Activated CD4-positive, alpha-beta T cell treated with anti-CD3 and anti-CD28 coated beads, Interleukin-10, Interleukin-2, amounts not matched to agents 100 ng/mL and 50 ng/mL, durations not matched to agents 16 hours and 8 hours (primary cell): ENCODE measurements at places on chromosomes 12 and 14.

- DNase-seq = peak; percentile 14
Observed at GRCh38 chr12:53676656-53677015, 753 bp upstream of the ATP5MC2 start.

DNA sequence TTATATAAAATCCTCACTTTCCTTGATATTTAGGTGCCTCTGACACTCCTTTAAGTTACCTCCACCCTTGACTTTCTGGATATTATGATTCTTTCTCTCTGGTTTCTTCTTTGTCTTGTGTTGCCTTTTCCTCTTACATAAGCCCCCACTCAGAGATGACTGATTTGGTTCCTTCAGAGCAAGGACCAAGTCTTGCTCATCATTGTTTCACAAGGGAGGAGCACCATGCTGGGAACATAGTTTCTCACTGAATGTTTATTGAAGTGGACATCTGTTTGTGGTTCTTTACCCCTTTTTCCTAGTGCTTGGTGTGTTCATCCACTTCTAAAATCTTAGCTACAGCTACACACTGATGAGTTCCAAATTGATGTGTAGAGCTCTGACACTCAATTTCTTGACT, 161.3 kb upstream of the PTPRQ start:
- DNase-seq = no peak

GRCh38 chr14:97390096-97390724, 593.0 kb downstream of the VRK1 start:
- no peak for DNase-seq

DNA sequence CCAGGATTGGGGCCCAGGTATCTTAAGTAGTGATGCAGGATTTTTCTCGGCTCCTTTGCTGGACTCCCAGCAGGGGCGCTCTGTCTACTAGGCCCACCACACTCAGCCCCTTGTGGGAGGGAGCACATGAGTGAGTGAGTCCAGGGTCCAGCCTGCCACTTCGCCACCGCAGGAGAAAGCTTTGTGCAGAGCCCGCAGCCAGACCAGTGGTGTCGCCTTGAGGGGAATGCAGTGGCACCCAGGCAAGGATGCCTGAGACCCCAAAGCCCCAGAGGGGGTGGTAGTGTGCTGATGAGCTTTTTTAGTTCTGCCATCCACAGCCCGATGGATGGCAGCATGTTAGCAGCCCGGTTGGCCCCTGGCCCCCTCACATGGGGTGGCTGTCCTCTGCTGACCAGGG, 5.4 kb upstream of the MRPS35 start:
- DNase-seq = no peak

GRCh38 chr12:29744365-29744764, 39.4 kb downstream of the TMTC1 start:
- DNase-seq = no peak

DNA sequence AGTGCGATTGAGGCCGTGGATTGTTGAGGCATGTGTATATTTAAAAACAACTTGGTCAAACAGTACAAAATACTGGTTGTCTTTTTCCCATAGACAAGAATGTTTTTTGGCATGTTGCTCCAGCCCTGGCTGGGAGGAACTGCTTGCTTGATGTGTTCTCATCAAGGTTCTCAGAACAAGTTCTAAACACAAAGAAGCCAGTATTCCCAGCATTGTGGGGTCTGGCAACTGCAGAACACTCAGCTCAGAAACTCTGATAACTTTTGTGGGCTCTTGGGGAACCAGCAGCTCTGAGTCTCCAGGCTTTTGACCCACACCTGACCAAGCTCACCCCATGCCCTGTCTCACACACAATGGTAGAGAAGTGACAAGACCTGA, 27.1 kb upstream of the DICER1 start:
- DNase-seq = no peak

DNA sequence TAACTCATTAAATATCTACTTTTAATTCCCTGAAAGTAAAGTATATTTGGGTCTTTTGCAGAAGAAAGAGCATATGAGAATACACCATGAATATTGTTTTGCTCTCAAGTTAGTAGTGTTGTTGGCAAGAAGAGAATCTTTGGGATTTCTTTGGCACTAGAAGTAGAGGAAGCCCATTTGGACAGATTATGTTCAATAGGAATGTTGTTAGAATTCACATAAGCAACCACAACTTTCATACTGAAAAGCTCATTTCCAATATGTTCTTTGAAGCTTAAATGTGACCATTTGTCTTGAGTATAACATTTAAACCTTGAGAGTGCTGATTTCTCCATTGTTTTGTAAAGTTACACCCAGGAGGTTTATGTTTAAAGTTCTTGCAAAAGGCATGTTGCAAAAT, 37.6 kb downstream of the PLEKHG7 start:
- no peak for DNase-seq

DNA sequence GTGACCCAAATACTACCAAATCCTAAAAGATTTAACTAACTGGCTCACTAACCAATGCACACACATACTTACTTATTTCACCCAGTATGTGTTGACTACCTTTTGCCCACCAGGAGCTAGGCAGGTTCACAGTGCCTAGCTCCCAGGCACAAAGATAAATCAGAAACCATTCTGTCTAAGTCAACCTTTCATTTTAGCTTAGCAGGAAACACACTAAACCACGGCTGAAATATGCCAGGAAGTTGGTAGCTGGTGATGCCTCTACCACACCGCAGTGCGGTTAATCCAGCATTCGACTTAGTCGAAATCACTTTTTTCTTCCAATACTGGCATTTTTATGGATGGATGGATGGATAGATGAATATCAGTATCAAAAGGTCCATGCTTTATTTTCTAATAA, 597.7 kb downstream of the DIO2 start:
- no peak for DNase-seq

DNA sequence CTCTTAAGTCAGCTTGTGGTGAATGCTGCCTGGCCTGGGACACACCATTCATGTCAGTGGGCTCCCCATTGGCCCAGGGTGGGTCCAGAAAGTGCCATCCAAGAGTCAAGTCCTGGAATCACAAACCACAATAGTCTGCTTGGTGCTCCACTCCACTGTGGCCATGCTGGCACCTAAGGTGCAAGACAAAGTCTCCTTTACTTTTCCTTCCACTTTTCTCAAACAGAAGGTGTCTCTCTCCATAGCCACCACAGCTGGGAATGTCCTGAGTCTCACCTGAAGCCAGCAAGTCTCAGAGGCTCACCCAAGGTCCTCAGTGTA, 9.0 kb downstream of the RDH16 start:
- DNase-seq = no peak

DNA sequence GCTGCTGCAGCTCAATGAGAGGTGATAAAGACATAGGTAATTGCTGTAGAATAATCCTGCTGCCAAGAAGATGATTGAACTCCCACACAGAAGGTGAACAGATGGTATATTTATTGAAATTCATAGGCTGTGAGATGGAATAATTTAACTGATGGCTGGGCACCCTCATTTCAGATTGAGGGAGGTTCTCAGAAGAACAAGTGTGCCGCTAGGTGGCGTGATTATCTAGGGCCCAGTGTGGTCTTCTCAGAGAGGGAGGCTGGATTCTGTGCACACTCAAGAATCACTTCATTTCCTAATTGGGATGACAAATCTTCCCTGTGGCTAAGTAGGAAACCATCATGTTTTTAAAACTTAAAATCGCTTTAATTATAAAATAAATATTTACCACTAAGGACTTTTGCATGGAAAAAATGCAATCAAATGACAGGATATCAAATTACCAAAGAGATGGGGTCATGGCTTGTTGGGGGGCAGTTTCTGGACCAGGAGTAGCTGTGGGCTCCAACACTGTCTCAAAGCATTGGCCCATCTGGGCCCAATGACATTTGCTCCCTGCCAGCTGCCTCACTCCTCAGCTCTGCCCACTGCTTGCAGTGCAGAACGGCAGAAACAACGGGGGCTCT, 132.3 kb downstream of the SNAPC1 start:
- peak; percentile 59 for DNase-seq

DNA sequence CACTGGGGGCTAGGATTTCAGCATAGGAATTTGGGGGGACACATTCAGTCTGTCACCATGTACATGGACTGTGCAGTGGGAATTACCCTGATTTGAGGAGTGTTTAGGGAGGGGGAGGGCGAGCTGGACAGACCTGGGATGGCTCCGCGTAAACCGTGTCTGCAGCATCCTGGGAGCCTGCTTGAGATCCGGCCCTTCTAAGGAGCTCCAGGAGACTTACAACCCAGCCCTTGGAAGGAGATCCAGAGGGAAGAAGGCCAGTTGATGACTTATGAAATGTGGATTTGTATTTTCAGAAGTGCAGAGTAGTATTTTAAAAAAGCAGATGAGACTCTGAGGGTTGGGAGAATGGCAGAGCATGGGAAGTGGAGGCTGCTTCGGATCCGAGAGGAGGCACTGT, 153.2 kb downstream of the CACNA1C start:
- no peak for DNase-seq
